ENCODE measurements at places on chromosomes 2 and 18.

GRCh38 chr2:121906170-121906569 is 150.7 kb downstream of the TSN start:
- no peak for DNase-seq

- no peak for DNase-seq
Measured at GRCh38 chr2:193542762-193543161, 1348.0 kb upstream of the TMEFF2 start.

- no peak for DNase-seq
Measured at GRCh38 chr2:3639015-3639630, 18.9 kb upstream of the ALLC start.

DNA sequence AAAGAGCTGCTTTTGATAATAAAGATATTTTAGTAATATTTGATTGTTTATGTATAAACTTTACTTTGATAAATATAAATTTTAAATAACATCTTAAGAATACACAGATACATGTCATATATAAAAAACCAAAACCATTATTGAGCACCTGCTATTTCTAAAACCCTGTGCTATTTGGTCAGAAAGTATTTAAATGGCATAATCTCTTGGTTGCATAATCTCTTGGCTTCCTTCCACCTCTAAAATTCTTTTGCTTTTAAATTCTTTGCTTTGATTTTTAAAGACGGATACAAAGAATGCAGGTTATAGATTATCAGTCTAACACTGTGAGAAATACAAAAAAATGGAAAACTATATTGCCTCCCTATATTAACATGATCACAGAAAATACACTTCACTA is 36.9 kb downstream of the ACMSD start:
- no peak for DNase-seq

- no peak for DNase-seq
Measured at GRCh38 chr2:126275098-126275497, 380.9 kb upstream of the GYPC start.

DNA sequence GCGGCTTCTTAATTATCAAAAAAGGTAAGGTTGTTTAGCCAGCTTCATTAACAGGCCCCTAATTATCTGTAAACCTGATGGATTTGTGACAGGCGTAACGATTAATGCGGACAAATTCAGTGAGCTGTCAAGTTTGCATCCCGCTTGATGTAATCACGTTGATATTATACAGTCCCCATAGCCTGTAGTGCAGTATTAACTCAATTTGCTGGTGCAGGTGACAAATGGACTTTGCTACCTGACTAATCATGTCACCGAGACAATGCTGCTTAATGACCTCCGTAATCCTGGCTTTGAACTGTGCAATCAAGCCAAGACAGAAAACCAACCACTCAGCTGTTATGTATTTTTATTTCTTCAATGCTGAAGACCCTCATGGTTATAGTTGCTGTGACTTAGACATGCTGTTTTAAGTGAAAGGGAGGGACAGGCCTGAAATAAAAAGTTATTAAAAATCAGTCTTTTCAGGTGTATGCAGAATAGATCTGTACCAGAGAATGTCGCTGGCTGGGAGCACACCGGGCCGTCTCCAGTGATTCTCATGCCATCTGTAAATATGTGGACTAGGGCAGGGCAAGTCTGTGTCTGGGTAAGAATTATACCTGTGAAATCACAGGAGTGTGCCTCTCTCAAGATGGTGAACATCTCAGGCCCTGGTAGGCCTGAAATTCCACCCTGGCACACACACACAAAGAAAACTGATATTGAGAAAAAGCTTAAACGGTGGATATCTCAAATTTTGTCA is 4.3 kb downstream of the TSHZ1 start:
- DNase-seq = no peak

DNA sequence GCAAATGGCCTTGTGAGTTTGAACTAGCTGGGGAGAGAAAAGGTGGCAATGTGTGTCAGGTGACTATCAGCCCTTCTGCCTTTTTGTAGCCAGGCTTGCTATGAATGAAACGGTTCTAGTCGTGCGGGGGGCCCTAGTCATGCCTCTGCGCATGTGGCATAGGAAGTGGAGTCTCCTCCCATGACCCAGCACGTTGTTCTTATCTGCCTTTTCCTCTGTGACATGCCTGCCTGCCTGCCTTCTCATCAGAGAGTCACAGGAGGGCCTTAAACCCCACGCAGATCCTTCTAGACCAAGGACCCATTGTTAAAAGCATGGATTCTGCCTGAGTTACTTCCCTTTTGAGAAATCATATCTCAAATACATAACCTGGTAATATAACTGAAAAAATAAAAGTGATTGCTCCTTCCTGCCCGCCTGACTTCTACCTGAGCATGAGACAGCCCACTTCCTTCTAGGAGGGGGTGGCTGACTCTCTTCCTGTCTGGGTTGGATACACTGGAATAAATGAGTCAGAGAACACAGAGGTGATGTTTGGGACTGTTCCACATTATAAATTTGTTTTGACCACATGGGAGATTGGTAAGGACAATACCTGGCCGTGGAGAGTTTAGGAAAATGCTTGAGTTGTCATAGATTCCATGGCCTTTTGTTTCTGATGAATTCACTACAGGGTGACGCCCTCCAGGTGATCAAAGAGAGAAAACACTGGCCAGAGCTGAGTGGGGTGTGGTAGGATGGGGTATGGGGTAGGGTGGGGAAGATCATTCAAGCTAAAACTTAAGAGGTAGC is 49.8 kb downstream of the FBLN7 start:
- DNase-seq = peak; percentile 83
